ENCODE measurements at places on chromosomes 16 and 17. TPM values are rescaled to one million over a fixed set of nuclear protein-coding genes. Genes with fewer than 3 reads are reported as not detected.

- peak; percentile 66 for DNase-seq
These were observed 771 bp downstream of the MSRB1 start for GRCh38 chr16:1942047-1942809.

DNA sequence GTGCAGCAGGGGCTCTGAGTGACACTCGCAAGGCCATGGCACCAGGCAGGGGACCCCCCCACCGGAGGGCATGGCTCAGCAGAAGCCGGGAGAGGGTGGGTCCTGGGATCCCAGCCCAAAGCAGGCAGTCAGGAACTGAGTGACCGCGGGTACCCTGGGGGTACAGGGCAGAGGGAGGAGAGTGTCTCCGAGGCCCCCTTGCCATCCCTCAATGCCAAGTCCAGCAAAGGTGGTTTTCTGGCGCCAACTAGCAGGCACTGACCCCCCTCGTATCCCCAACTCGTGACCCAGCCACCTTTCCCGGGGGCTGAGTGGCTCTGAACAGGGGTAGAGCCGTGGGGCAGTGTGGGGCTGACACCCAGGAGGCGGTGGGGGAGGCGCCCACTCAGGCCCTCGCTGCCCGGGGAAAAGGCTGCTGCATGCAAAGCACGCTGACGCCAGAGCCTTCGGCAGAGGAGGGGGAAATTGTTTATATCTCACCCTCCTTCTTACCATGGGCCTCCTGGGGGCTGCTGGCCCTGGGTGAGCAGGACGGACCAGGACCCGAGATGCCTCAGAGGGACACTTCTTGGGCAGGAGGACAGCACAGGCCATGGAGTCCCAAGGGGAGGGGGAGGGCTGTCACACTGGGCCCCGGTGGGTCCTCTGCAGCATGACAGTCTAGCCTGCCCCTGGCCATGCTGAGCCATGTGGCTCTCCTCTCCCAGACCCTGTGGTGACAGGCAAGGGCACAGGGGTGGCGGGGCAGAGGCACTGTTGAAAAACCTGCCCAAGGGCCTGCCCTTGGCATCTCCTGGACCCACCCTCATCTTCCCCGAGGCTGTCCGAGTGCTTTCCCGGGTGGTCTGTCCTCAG, 14.6 kb upstream of the ENPP7 start:
- DNase-seq = no peak

GRCh38 chr16:67149276-67150046, 1.3 kb downstream of the B3GNT9 start:
- DNase-seq = no peak

- no peak for DNase-seq
These were observed 215.4 kb downstream of the SEC14L1 start for GRCh38 chr17:77356109-77356689.

Gene SLC6A2
- not detected for polyA plus RNA-seq

Gene CDH1
- 0.13 TPM for polyA plus RNA-seq

Gene LMF1
- 10.6 TPM for polyA plus RNA-seq

DNA sequence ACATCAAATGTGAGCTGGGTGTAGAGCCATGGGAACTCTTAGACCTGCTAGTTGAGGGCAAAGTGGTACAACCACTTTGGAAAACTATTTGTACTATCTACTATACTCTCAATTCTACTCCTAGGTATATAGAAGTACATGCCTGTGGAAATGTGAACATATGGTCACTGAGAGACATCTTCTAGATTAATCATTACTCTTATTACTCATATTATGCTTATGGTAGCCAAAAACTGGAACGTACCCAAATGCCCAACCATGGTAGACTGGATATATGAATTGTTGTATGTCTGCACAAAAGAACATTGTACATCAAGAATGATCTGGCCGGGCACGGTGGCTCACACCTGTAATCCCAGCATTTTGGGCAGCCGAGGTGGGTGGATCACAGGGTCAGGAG, 2.7 kb downstream of the WDR45B start:
- no peak for DNase-seq

DNA sequence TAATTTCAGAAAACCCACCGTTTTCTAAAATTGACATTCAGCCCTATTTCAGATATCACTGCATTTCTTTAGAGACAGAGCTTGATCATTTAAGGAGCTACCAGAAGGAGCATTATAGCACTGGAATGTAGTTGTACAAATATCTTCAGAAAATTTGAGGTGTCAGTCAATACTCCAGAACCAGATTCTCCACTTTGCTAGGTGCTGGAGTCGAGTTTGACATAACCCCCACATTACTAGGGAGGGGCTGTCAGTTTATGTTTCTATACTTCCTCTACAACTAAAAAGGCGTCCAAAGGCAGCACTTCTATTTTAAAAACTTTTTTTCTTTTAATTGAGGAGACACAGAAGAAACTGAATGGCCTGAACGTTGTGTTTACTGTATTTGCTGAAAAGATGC, 892 bp upstream of the KIAA0513 start:
- DNase-seq = no peak

DNA sequence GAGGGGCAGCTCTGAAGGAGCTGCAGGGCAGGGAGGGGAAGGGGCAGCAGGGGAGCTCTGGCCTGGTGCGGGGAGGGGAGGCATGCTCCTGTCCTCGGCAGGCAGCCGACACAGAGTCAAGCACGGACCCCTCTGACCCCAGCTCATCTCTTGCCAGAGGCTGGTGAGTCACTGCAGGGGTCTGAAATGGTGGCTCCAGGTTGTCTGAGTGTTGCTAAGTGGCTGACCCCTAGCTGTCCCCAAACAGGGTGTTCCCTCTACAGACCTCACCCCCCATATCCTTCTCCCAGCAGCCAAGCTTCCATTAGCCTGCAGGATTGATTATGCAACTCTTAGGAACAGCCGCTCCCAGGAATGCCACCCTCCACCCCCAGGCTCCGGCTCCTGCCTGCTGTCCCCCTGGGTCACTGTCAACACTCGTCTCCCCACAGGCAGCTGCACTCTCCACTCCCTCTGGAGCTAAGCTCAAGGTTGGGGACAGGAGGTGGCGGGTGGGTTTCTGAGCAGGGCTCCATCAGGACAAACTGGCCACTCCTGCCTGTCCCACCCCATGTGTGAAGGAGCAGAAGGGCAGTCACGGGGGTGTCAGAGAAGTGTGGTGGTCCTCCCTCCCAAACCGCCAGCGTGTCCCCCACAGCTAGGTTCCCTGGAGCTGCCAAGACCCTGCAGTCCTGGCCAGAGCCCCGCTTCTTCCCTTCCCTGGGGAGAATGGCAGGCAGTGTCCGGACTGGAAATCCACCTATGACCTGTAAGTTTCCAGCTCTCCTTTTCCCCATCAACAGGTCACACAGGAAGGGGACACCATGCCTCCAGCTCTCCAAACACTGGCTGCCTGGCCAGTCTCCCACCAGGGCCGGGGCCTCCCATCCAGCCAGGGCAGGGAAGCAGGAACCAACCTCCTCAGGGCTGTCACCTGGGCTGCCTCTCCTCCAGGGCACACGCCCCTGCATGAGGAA, 1.0 kb downstream of the MYLK3 start:
- DNase-seq = no peak

DNA sequence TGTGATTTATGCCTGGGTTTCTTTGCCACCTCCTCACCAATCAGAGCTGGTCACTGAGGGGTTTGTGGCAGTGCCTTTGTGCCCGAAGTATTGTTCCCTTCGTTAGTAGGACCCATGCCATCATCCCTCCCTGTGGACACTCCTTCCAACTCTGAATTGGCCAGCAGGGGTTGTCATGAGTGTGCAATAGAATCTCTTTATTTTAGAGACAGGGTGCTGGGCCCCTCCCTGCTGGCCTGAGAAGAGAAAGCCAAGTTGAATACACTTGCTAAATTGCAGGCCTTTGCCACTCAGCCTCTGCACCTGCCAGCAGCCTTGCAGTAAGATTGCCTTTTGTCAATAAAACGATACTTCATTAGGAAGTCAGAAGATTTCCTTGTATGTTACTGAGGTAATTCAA, 40.7 kb upstream of the SLC12A3 start:
- no peak for DNase-seq

DNA sequence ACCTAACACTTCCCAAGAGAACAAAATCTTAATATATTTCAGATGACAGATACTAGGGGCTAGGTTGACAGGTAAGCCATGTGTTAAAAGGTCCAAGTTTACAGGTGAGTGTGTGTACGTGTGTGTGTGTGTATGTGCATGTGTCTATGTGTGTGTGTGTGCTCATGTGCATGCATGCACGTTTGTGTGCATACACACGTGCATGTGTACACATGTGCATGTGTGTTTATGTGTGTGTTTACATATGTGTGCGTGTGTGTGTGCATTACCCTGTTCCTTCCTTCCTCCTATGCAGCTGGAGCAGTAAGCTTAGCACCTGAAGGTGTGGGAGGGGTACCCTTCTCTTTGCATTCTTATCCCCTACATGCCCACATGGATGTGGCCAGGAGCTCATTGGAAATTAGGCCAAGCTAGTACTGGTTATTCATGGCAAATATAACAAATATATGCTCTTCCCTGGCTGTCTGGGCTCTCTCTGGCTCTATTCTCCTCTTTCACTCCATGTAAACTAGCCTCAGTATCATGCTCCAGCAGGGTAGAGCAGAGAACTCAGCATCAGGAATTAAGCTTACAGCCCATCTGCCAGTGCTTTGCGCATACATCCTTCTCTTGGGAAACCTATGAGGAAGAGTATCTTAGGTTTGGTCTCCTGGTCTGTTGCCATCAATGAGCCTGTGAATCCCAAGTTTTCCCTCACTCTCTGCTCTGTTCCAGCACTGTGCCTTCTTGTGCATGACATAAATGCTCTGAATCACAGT, 258.0 kb upstream of the MYOCD start:
- DNase-seq = no peak

DNA sequence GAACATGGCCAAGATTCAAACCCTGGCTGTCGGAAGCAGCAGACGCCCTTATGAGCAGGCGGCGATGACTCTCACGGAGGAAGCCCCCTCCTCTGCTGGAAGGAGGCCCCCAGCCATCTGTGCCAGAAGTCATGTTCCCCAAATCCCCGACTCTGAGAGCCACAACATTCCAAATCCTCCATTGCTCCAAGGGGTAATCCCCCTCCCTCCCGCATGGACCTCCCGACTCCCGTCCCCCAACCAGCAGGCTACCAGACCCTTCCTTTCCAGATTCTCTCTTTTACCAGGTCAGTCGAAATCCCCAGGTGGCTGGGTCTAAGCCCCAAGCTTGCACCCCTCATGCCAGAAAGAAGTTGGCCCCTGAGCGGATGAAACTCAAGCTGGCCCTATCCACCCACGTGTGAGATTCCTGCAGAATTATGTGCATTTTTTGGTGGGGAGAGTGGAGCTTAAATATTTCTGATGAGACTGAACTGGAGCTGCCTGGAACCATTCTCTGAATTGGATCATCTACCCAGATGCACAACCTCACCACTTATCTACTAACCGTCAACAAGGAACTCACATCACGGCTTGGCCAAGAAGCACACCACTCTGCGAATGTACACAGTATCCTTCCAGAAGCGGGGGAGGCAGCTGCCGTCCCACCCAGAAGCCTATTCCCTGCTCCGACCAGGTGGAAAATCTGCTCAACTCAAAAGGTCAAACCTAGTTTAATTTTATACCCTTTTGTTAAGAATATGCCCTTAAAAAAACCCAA, 283.5 kb downstream of the C16orf95 start:
- no peak for DNase-seq

DNA sequence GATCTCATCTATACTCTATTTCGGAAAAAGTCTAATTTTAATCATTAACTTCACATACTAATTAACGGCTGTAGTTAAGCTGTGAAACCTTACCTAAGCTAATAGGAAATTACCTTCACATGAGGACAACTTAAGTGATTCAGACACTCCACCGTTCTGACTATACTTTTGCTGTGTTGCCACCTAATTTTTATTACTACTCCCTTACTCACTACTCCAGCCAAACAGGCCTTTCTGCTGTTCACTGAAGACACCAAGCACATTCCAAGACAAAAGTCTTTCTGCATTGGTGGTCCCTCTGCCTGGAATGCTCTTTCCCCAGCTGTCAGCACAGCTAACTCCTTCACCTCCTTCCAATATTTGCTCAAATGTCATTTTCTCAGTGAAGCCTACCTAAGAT, 1.3 kb downstream of the CMTR2 start:
- no peak for DNase-seq

- no peak for DNase-seq
These were observed 123.0 kb downstream of the CHD9NB start for GRCh38 chr16:52929478-52930400.

DNA sequence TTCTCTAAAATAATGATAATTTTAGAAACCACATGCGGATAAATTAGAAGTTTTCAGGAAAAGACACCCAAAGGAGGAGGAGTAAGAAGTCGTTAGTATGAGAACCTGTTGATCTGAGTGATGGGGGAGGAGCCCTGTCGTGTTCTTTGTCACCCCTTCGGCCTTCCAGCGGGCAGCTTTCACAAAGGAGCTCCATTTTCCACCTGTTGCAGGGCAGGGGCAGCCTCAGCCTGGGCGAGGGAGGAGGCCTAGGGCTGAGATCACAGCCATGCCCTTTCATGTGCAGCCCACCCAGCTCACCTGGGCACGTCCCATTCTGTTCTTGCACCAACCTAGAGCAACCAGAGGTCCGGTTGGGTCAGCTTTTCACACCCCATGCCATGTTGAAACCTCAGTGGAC, 5.3 kb downstream of the DUSP14 start:
- DNase-seq = no peak

- no peak for DNase-seq
These were observed 7.2 kb downstream of the KIAA0513 start for GRCh38 chr16:85034591-85035433.

- no peak for DNase-seq
These were observed 31.9 kb downstream of the GRIN2C start for GRCh38 chr17:74827800-74828199.

DNA sequence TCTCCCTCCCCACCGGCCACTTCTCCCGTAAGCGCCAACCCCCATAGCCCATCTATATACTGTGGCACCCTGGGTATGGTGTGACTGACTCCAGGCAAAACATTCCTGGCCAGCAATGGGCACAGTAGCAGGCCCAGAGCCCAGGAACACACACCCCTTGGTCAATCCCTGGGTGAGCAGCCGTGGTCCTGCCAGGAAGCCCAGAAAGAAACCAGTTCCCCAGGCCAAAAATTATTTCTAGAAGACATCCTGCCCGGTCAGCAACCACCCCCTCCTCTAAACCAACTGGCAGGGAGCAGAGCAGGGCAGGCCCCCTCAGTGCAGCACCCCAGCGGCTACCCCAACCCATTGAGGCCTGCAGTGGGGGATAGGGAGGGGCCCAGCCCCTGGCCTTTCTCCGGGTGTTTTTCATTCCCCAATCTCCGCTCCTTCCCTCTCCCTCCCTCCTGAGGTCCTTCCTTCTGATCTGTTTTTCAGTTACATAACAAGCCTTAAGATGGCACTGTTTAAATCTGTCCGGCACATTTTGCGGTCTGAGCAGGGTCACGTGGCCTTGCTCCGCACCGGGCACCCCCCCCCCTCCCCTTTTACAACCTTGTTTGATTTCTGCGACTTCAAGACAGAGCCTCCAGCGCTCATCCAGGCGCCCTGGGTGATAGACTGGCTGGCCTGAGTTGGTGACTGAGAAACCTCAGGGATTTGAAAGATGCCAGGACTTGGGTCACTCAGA, 2.0 kb downstream of the NPTX1 start:
- DNase-seq = no peak

Gene SDR42E2
- polyA plus RNA-seq = 0.16 TPM

Gene TRIM37
- 6.1 TPM for polyA plus RNA-seq

DNA sequence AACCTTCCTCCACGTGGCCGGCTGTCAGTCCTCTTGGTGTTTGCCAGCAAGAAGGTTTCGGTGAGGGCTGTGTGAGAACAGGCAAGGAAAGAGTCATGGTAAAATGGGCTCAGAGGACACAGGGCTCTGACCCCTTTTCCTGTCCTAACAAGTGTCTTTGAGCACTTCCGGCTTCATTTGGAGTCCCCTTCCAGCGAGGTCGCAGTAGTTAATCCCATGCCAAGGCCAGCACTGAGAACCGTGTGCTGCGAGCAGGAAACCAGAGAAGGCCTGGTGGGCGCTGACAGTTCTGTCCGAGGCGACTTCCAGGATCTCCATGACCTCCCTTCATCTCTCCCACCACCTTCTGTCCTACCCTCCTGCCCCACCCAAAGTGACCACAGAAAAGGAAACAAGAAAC, 168.1 kb downstream of the ZFHX3 start:
- no peak for DNase-seq
